ENCODE measurements at places on chromosomes 2 and 18.

- no peak for DNase-seq
These were observed 72.9 kb downstream of the PRKCE start for GRCh38 chr2:45724335-45724734.

GRCh38 chr18:7458884-7459283 lies 108.2 kb upstream of the PTPRM start:
- DNase-seq, result no peak

DNA sequence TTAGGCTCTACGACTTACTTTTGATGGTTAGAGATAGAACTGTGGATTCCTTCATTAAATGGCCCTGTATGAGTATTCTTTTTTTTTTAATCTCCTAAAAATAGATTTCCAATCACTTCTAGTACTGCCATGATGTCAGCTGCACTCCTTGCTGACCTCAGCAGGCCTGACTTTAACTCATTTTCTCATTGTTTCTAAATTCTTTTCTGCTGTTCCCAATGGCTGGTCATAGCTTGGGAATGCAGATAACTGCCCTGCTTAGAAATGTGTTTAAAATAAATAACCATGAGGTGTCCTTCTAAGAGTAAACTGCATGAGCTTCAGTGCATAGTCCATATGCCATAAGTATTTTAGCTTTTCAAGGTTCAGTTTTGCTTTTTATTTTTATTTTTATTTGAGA lies 15.7 kb downstream of the CCDC85A start:
- peak; percentile 60 for DNase-seq

DNA sequence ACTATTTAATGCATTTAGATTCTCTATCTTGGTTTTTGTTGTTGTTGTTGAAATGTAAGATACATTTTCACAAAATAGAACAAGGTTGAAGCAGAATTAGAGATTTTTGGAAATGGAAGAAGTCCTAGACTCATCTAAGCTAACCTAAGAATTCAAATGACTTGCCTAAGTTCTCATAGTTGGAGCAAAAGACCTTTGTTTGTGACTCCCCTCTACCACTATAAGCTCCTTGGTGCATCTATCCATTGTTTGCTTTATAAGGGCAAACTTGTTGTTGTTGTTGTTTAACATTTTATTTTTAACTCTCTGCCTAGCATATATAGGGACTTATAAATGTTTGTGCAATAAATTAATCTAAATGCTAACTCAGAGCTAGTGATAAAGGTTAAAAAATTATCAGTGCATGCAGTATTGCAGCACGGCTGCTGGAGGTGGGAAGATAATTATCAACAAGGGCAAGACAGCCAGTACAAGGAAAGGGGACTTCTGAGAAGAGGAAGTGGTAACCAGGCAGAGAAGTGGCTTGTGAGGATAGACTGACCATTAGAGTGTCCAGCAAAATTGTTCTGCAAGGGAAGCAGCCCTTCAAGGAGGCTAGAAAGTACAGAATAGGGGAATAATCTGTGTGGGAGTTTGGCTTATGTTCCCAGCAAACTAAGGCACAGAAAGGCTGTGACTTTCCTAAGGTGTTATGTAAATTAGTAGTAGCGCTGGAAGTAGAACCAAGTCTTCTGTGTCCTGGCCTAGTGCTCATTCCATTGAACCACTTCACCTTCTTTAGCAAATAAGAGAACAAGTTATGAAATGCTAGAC lies 38.1 kb upstream of the ACYP2 start:
- DNase-seq, result no peak

GRCh38 chr18:46055838-46056230 lies 16.2 kb downstream of the PSTPIP2 start:
- no peak for DNase-seq

DNA sequence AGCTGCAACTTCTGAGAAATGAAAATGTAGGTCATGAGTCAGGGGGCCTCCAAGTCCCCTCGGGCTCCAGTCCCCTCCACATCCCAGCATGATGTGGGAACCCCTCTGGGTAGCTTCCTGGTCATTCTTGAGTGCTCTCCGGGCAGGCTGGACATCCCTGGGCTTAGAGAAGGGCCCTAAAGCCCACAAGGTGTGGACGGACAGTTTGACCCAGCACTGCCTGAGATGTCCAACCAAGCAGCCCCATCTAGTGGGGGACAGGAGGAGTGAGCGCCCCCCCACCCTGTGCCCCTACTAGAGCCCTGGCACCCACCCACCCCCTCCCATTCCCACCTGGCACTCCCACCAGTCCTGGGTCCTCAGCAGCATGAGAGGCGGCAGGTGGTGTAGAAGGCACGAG lies 46.0 kb downstream of the CYP27C1 start:
- no peak for DNase-seq

DNA sequence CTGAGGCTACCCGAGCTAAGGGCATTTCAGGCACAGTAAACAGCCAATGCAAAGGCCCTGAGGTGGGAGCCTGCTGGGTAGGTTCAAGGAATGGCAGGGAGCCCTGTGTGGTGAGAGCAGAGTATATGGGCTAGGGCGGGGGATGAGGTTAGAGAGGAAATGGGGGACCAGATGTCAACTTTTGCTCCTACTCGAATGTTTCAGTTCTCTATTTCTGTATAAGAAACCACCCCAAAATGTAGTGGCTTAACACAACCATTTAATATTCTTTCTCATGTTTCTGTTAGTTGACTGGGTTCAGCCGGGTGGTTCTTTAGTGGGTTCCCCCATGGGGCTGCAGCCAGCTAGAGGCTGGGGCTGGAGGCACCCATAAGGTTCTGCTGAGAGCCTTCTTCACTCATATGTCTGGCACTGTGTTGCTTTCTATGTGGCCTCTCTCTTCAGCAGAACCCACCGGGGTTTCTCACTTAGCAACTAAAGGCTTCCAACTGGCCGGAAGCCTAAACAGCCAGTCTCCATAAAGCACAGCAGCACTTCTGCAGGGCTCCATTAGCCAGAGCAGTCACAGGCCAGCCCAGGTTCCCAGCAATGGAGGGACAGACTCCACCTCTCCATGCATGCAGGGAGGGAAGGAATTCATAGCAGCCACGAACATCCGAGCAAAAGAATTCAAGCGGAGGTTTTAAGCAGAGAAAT lies 5.6 kb upstream of the ATOH8 start:
- DNase-seq, result no peak

DNA sequence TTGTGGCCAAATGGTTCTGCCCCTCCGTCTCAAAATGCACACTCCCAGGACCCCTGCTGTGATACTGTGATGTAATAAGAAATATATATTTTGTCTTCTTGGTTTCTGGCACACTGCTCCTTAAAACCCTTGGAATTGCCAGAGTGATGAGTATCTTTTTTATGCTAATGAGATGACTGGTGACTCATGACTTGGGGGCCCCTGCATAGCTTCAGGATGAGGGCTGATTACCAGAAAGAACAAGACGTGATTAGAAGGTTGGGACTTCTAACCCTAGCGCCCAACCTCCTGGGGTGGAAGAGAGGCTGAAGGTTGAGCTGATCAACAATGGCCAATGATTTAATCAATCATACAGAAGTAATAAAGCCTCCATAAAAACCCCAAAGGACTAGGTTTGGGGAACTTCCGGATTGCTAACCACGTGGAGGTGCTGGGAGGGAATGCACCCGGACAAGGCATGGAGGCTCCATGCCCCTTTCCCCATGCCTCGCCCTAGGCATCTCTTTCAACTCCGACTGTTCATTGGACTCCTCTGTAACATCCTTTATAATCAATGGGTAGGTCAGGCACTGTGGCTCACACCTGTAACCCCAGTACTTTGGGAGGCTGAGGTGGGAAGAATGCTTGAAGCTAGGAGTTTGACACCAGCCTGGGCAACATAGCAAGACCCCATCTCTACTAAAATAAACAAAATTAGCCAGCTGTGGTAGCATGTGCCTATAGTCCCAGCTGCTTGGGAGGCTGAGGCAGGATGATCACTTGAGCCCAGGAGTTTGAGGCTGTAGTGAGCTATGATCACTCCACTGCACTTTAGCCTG lies 89.1 kb downstream of the HS1BP3 start:
- DNase-seq, result peak; percentile 66

DNA sequence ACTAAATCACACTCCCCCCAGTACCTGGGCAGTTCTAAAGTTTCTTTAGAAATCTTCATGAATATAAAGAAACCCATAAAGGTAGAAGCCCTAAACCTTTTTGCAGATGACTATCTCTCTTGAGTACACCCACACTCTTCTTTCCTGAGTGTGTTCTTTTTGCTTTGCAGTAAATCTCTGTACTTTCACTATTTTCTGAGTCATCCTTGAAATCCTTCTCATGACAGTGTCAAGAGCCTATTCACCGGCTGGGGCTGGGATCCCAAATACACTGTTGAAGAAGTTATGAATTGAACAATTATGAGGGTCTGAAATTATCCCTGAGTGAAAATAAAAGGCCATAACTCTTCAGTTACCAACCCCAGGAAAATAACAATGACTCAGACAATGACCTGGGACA lies 133.9 kb upstream of the CCDC195 start:
- DNase-seq, result no peak

- no peak for DNase-seq
These were observed 1.5 kb upstream of the RUFY4 start for GRCh38 chr2:218067523-218067922.

DNA sequence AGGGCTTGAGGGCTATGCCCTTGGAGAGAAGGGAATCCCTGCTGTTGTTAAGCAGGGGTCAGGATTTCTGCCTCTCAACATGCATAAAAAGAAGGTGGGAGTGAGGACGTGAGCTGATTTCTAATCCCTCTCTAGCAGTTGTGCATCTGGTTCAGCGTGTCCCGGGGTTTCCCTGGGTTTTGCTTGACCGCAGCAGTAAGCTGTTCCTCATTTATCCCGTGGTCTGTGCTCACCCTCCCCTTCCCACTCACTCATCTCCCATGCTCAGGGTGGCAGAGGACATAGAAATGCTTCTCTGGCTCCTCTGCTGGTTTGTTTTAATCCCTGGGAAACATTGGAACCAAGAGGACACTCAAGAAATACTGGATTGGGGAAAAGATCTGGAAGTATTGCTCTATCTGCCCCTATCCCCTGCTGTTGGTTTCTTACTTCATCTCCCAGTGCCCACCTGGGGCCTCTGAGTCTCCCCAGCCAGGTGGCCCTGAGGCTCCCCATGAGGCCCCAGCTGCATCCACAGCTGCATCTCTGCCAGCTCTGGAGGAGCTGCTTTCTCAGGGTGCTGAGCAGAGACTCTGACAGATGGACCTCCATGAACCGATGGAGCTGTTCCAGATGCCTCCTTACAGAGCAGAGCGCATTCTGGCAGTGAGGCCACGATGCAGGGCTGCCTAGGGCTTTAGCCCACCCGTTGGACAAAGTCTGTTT lies 36.1 kb downstream of the TET3 start:
- DNase-seq, result no peak

GRCh38 chr18:34965566-34965965 lies 75.6 kb upstream of the MAPRE2 start:
- DNase-seq, result no peak

DNA sequence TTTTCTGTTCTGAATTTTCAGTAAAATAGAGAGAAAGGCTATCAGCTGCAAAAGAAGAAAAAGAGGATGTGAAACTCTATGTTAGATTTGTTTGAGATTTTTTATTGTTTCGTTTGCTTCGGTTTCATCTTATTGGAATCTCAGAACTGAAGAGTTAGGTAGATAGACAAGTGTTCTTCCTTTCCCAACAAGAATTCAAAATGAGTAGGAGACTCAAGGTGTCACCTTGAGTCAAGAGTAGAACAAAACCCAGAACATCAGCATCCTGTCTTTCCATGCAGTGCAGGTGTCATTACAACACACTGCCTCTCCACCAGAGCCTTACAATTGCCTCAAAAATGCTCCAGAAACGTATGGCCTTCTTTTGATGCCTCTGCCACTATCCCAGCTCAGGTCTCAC lies 21.1 kb downstream of the NBAS start:
- DNase-seq, result no peak

- no peak for DNase-seq
These were observed 308.9 kb upstream of the CCDC68 start for GRCh38 chr18:55268151-55268601.

DNA sequence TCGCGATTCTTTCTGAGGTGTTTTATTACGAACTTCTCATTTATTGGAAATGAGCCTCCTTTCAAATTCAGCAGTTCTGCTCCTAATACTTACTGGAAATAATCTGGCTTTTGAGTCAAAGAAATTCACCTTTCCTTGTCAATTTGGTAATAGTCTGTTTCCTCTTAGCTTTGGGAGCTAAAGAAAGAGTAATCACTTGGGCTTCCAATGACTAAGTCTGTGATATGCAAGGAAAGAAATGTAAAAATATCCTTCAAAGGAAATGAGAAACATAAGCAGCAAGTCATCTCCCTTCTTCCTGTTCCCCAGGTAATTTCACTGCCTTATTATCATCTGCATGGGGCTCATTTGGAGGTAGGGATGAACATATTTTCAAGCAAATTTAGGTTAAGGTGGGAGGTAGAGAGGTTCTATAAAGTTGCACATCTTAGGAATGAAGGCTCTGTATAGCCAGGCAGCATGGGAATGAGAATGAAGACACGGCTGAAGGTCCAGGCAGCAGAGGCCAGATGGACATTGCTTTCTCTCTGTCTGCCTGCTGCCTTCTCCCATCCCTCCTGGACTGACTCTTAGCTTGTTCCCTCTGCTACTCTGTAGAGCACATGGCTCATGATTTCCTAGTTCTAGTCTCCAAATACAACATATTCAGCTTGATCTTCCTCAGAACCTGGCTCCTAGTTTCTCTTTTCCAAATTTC lies 1.0 kb downstream of the SPP2 start:
- DNase-seq, result peak; percentile 28

- no peak for DNase-seq
These were observed 46.4 kb downstream of the SLC8A1 start for GRCh38 chr2:40405465-40405864.

DNA sequence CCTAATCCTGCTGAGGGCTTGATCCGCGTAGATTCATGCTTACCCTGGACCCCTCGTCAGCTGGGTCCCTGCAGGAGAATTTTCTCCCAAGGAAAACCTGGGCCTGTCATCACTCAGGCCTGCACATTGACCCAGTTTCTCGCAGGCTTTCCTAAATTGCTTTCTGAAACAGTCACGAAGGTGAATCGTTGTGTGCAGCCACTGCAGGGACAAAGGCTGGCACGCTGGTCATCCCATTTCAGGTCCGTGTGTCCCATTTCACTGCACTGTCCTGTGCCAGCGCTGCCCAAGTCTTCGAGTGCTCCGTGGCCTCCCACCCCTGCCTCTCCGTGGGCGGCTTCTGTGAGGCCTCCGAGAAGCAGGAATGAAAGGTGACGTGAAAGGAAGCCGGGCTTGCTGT lies 62.8 kb upstream of the YWHAQ start:
- DNase-seq, result no peak

- no peak for DNase-seq
These were observed 420.7 kb downstream of the ERBB4 start for GRCh38 chr2:212117926-212118325.

DNA sequence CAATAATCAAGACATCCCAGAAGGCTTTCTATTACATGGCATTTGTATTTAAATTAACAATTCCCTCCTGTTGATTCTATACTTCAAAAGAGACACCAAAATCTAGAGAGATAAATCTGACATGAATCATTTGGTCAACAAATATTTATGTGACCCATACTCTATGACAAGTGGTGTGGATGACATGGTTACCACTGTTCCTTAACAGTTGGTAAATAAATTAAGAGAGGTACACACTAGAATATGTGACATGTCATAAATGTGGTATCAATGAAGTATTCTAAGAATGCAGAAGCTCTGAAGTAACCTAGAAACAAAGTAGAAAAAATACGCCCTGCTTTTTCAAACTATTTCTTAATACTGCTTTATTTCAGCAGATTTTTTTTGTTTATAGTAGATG lies 255.4 kb downstream of the EXOC6B start:
- no peak for DNase-seq

- DNase-seq, result no peak
These were observed 36.0 kb downstream of the PHLPP1 start for GRCh38 chr18:62751341-62751821.

GRCh38 chr18:59669872-59670657 lies 27.2 kb downstream of the CCBE1 start:
- no peak for DNase-seq

GRCh38 chr2:127661072-127661649 lies 14.2 kb downstream of the LIMS2 start:
- DNase-seq, result no peak

Measured in HS-5 (cell line).